ENCODE measurements at places on chromosomes 6 and 20.

DNA sequence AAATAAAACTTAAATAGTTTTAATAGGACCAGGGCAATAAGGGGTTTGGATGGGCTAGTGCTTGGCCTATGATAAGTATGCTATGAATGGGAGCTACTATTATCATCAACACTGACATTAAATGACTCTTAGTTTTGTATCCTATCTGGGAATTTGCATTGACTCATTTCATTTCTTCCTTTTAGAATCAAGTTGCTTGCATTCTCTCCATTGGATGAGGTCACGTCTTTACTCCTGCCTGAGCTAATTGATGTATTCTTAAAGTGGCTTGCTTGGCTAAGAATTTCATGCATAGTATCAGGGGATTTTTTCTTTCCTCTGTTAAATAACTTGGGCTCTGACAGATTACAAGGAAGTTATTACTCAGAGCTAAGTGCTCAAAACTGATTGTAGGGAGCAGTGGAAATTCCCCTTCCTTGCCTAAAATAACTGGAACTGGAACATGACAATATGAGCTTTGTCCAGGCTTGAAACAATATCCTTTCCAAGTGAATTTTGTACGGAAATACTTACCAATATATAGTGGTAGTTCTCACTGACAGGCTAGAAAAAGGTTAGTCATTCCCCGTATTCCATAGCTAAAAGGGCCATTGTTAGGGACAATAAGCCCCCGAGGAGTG is 169.9 kb downstream of the BCAS1 start:
- DNase-seq, result no peak

DNA sequence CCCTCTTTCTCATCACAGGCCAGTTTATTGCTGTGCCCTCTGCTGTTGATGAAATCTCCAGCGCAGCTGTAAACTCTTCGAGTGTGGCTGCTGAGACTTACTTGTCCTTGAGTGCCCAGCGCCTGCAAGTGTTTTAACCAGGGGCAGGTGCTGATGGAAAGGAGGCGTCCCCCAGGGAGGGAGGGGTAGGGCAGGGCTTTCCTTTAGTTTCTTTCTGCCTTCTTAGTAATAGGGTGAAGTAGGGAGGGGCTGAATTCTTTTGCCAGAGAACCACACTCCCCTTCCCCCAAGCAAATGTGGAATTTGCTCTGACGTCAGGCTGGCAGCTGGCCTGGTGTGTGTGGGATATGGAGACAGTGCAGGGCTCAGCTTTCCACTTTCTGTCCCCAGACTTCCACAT is 61.2 kb downstream of the IGF2R start:
- DNase-seq, result peak; percentile 91

- DNase-seq, result no peak
Measured at GRCh38 chr20:51417250-51418136, 125.0 kb downstream of the NFATC2 start.

- no peak for DNase-seq
Measured at GRCh38 chr6:126461045-126461444, 121.1 kb downstream of the CENPW start.

DNA sequence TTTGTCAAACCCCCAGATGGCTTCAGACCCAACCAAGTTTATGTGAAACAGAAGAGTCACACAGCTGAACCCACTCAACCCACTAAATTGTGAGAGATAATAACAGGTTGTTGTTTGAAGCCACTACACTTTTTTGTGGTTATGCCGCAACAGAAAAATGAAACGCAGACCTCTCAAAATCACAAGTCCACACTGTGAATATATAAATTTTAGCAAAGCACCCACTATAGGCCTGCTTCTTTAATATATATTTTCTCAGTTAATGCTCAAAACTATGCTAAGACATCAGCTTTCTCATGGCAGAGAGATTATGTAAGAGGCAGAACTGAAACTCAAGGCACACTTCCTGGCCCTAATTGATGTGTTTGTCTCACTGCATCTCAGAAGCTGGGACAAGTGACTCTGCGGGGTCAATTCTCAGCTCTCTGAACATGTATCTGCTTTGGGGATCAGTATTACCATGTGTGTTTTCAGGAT is 27.7 kb downstream of the MAP3K5 start:
- DNase-seq, result no peak

DNA sequence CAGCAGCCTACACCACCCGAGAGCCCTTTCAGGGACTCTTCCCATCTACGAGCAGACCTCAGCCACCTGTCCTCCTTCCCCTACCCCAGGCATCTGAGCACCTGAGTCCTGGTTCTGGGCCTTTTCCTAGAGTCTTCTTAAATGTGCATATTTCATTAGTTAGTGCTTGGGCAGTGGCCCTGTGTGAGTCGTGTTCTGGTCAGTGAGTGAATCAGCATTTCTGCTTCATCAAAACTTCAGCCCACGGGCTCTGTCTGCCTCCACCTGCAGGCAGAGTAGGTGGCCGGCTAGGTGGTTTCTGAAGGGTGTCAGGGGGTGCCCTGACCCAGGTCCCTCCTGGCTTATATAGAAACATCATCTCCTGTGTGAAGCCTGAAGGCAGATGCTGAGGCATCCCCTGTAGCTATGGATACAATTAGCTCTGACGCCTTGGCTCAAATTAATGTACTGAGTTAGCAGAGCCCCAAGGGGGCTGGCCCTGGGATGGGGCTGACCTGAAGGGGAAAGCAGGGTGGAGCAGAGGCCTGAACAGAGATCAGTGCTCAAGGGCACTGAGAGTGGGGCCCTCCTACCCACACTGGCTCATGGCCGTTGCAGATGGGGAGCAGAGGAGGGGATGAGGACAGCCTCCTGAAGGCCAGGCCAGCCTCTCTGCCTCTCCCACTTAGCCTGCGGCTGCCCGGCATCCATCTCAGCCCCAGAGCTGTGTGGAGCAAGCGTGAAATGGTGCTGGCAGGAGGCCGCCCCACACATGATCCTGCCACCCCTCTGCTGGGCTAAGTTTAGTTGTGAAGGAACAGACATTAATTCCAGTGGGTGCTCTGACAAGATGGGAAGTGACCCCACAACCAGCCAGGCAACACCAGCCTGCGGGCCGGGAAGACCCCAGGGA is 13.6 kb downstream of the IP6K3 start:
- DNase-seq, result no peak

DNA sequence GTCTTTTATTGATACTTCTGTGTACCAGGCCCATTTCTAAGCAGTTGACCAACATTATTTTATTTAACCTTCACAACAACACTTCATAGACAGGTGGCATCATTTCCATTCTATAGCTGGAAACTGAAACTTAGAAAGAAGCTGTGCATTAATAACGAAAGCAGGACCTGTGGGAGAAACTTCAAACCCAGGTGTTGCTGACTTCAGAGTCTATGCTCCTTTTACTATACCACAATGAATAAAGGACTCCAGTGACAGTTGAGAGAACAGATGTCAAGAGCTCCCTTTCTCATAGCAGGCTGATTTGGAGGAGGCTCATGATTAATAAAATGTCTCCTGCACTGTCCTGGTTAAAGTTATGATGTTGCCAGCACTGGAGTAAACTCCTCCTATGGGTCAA is 56.6 kb upstream of the POU3F2 start:
- no peak for DNase-seq

- DNase-seq, result no peak
Measured at GRCh38 chr20:56621730-56622129, 7.4 kb upstream of the TFAP2C start.

- DNase-seq, result no peak
Measured at GRCh38 chr6:125753218-125753936, 3.9 kb downstream of the HEY2 start.

GRCh38 chr6:111898452-111898851 is 25.2 kb upstream of the FYN start:
- DNase-seq, result no peak

- no peak for DNase-seq
Measured at GRCh38 chr20:6916938-6917337, 149.5 kb downstream of the BMP2 start.

DNA sequence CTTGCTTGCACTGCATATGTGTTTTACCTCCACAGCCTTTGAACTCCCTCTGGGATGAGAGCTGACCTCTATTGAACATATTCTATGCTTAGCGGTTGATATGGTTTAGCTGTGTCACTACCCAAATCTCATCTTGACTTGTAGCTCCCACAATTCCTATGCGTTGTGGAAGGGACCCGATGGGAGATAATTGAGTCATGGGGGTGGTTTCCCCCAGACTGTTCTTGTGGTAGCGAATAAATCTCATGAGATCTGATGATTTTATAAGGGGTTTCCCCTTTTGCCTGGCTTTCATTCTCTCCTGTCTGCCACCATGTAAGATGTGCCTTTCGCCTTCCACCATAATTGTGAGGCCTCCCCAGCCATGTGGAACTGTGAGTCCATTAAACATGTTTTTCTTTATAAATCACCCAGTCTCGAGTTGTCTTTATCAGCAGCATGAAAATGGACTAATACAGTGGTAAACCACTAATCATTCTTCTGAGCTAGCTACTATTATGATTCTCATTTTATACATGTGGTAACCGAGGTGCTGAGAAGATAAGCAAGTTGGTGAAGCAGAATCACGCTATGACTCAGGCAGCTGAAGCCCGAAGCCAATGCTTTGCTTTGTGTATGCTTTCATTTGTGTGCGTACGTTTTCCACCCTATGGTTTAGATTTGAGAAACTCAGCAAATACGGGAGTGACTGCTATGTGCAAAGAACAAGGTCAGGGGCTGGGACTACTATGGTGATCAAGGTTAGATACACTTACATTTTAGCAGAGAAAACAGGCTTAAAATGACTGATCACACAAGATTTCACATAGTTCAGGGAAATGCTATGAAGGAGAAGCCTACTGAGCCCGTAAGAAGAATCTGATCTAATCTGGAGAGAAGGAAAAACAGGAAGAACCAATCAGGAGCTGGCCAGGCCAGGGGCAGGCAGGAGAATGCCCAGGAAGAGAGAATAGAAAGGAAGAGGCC is 363.5 kb downstream of the ESR1 start:
- no peak for DNase-seq

DNA sequence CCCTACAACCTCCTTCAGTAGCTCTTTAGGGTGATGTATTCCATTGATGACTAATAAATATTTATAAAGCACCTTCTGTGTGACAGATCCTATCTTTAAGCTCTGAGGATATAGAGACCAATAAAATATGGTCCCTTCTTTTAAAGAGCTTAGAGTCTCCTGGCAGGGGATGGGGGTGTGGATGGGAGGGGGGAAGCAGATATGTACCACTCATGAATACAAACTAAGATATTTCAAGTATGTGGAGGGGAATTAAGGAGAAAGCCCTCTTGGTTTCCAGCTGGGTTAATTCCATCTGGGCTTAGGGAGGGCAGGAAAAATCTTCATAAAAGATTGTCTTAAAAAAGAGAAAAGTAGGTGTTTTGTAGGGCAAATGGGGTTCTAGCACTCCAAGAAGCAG is 21.6 kb upstream of the FBXO9 start:
- no peak for DNase-seq

DNA sequence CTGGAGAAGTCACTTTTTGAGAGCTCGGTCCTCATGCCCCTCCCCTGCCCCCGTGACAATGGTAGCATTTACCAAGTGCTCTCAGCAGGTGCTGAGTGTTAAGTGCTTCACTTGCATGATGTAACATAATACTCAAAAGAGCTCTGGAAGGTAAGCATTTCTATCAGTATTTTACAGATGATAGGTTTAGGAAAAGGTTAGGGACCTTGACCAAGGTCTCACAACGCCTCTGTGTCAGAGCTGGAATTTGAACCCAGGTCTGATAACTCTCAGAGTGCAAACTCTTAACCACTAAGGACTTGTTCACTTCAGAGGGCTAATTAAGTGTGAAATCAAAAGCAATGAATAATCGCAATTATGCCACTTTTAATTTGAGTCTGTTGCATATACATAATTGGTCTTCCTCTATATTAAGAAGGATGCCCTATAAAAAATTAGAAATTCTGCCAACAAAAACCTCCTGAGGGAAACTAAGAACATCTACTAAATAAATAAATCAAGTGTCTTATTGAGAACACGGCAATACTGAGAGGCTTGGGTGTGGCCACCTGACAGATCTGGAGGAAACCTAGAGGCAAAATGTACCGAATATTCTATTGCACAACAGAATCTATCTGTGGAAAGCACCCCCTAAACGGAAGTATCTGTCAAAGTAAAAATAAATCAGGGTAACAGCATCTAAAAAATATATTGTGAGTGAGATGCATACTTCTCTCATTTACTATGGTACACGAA is 109.8 kb downstream of the BACH2 start:
- DNase-seq, result no peak

DNA sequence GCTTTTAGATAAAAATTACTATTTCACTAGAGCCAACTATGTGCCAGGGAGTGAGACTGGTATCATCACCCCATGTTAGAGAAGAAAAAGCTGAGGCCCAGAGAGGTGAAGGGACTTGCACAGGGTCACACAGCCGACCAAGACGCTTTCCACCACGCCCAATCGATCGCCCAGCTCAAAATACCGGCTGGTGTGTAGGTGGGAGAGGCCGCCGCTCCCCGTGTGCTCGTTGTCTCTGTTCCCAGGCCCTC is 253 bp upstream of the SNPH start:
- DNase-seq, result no peak

- no peak for DNase-seq
Measured at GRCh38 chr20:21074605-21075336, 31.4 kb downstream of the LINC00237 start.

- no peak for DNase-seq
Measured at GRCh38 chr6:111738631-111739030, 133.0 kb upstream of the TRAF3IP2 start.

GRCh38 chr6:75800708-75801505 is 51.9 kb downstream of the MYO6 start:
- no peak for DNase-seq

DNA sequence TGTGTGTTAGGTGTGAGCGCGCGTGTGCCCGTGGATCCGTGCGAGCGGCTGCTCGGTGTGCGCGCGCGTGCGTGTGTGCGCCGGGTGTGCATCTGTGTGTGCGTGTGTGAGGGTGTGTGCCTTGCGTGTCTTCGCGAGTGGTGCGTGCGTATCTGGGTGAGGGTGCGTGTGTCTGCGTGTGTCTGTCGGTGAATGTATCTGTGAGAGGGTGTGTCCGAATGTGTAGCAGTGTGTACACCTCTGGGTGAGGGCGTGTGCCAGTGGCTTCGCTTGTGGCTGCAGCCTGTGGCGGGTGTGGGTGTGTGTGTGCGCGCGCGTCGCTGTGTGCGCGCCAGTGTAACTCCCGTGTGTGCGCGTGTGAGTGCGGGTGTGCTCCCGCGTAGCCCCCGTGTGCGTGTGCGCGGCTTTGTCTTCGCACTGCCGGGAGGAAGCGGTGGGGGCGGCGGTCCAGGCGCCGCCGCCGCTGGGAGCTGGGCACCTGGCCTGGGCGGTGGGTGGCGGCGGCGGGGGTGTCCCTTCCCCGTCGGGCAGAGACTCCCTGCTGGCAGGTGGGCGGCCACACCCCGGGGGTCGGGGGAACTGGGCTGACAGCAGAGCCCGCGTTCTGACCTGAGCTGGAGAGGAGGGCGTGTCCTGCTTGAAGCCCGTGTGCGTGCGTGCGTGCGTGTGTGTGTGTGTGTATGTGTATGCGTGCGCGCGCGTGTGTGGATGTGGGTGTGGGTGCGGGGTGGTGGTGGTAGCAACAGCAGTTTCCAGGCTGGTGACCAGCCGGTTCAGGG is 61.3 kb upstream of the EPB41L1 start:
- DNase-seq, result no peak

Measured in GM04504 (cell line).